ENCODE measurements at places on chromosomes 12 and 14.

- DNase-seq = no peak
These were observed at the start of gene GPR132 for GRCh38 chr14:105065280-105066228. Gene GPR132, minus strand, starts transcription at chr14:105065430. Its CDS starts 10,010 bp downstream, at chr14:105055420.

- DNase-seq = peak; percentile 45
These were observed 221.8 kb upstream of the SSTR1 start for GRCh38 chr14:37985826-37986470.

- no peak for DNase-seq
These were observed 115.0 kb upstream of the IGF1 start for GRCh38 chr12:102595315-102595714.

- no peak for DNase-seq
These were observed 2.0 kb downstream of the TMTC1 start for GRCh38 chr12:29781705-29782266.

GRCh38 chr12:79300199-79300568, 390.6 kb downstream of the PAWR start:
- DNase-seq = no peak

- no peak for DNase-seq
These were observed 85.7 kb upstream of the TBX3 start for GRCh38 chr12:114769634-114770033.

- DNase-seq = no peak
These were observed 24.5 kb downstream of the PRKAB1 start for GRCh38 chr12:119692410-119692809.

DNA sequence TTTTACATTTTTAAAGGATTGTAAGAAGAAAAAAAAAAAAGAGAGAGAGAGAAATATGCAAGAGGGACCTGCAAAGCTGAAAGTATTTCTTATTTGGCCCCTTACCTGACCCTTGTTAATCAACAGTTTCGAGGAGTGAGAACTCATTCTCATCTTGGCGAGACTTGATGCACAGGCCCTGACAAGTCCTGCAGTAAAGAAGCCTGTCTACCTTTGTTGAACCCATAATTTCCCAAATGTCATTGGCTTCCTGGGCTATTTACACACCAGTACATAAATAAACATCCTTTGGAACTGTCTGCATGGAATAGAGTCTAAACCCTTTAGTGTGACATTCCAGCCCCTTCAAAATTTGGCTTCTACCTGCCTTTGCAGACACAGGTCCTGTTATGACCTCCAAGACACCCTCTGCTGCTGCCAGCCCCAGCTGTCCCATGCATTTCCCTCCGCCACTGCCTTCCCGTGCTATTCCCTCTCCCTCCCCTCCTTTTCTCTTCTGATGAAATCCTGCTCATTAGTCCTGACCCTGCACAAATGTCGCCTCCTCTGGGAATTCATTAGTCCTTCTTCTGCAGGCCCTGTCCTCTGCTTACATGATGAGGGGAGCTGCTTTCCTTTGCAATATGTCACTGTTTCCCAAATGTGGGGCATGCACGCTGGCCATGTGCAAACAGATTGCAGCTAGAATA, 35.1 kb downstream of the MYL2 start:
- no peak for DNase-seq

DNA sequence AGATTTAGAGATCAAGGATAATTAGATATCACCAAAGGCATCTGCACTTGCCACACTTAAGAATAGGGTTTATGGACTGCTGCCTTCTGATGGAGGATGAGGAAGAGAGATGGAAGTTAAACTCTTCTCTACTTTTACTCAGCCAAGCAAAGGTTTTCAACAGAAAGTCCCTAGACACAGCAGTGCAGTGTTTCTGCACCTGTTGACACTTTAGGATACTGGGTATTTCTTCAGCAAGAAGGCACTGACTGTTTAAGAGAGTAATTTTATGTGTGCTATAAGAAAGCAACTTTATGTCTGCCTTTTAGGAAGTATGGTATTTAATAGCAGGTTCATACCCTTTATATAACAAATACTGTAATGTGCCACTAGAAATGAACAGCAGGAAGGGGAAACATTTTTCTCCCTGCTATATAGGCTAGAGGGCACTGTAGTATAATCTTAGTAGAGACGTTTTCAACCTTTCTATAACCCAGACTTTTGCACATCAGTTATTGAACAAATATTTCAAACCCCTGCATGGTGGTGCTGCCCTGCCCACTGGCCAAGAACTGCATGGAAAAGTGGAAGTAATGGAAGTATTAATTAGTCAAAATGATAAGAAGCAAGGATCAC, 225.0 kb upstream of the GRIP1 start:
- DNase-seq = no peak

- DNase-seq = no peak
These were observed 135.9 kb upstream of the MDM1 start for GRCh38 chr12:68468036-68468435.

All from NCI-H1436 (cell line).